NCI-H526 (cell line): ENCODE measurements at places on chromosomes 2 and 18.

DNA sequence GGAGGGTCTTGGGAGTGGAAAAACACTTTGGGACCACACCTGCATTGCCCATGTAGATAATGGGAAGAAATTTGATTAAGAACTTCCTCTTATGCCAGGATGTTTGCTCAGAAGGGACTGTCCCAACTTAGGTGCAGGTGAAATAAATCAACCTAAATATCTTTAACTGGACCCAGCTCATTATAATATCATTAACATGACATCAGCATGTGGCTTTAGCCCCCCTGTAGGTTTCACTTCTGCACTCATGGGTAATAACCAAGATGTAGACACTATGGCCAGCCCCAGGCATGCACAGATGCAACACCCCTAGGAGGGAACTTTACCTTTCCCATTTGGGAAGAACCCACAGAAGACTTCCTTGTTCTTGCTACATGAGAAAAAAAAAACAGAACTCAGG lies 227.4 kb upstream of the ZNF804A start:
- DNase-seq = no peak

- DNase-seq = no peak
Measured at GRCh38 chr2:133836691-133837345, 268.6 kb upstream of the NCKAP5 start.

GRCh38 chr2:102285368-102285767 lies 26.0 kb upstream of the IL1RL1 start:
- no peak for DNase-seq

GRCh38 chr2:217459680-217460405 lies 543.0 kb downstream of the TNS1 start:
- DNase-seq = no peak

- no peak for DNase-seq
Measured at GRCh38 chr2:179186126-179186525, 78.5 kb downstream of the SESTD1 start.
